ENCODE measurements at places on chromosomes 1 and 21.

GRCh38 chr1:151062741-151063371 lies 2.7 kb downstream of the MLLT11 start:
- no peak for DNase-seq

DNA sequence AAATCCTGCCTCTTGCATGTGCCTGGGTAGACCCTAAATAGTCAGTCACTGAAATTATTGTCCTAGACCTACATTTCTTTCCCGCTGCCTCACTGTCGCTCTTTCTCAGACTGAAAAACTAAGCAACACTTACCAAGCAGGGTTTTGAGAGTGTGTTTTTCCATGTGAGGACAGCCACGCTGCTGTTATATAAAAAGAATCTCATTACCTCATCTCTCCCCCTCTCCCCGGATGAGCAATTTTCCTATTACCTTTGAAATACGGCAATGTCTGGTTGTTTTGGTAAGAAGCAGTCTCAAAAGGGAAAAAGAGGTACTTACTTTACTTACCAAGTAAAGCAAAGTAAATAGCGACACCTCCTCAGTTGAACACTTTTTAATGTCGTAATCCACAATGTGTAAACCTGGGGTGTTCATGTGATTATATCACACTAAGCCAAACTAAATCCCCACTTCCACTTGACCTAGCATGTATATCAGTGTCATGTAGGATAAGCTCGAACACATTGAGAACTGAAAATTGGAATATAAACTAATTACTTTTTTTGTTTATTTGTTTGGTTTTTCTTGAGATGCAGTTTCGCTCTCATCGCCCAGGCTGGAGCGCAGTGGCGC lies 12.2 kb upstream of the VN1R5 start:
- no peak for DNase-seq

DNA sequence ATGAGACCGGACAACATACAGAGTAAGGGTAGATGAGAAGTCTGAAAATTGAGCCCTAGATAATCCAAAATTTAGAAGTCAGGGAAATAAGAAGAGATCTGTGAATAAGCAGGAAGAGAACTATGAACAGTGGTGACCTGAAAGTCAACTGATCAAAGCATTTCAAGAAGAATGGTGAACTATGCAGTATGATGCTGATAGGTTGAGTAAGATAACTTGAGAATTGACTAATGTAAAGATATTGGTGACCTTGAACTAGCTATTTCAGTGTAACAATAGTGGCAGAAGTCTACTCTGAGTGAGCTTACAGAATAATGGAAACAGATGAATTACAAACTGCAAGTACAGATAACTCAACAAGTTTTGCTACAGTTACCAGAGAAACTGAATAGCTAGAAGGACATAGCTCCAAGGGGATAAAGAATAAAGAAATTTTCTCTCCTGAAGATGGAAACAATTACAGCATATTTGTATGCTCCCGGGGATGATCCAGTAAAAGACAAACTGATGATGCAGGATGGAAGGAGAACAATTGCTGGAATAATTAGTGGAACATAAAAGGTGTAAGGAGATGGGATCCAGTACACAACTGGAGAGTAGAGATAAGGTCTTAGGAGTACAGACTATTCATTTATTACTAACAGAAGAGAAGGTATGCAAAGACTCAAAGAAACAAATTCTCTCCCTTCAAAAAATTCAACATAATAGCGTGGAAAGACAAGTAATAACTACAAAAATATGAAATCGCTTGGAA lies 10.9 kb downstream of the NRDC start:
- DNase-seq: no peak

GRCh38 chr1:209316929-209317328 lies 266.6 kb upstream of the CAMK1G start:
- no peak for DNase-seq

- DNase-seq: no peak
Measured at GRCh38 chr1:211210965-211211364, 48.2 kb upstream of the RCOR3 start.

- DNase-seq: no peak
Measured at GRCh38 chr1:15899266-15899665, 51.8 kb downstream of the SPEN start.

- no peak for DNase-seq
Measured at GRCh38 chr1:206102292-206102936, 14.8 kb downstream of the AVPR1B start.

DNA sequence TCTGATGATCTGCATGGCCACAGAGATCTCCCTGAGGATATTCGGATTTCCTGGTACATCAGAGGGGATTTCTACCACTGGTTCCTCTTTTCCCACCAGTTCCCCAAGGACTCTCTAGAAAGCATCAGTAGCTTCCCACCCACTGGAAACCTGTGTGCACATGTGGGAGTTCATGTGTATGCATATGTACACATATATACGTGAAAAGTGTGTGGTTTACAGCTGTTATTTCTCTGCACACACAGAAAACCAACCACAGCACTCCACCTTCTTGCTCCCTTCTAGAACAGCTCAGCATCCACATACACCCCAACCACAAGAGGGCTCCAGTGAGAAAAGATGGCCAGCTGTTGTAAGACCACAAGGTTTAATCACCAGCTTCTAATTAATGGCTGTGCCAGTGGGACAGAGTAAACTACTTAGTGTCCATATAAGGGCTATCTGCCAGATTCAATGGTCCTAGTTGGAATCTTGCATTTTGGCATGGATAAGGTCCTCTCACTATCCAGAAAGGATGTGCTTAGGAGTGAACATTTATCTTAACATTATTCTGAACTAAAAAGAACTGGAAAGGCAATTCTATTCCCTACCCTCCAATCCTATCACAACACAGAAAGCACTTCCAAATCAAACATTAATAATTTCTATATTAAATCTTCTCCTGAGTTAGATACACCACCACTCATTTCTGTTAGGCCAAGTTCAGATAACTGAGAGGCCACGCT lies 24.1 kb downstream of the GPR3 start:
- no peak for DNase-seq

- DNase-seq: no peak
Measured at GRCh38 chr1:180953291-180954004, 40.8 kb downstream of the KIAA1614 start.

DNA sequence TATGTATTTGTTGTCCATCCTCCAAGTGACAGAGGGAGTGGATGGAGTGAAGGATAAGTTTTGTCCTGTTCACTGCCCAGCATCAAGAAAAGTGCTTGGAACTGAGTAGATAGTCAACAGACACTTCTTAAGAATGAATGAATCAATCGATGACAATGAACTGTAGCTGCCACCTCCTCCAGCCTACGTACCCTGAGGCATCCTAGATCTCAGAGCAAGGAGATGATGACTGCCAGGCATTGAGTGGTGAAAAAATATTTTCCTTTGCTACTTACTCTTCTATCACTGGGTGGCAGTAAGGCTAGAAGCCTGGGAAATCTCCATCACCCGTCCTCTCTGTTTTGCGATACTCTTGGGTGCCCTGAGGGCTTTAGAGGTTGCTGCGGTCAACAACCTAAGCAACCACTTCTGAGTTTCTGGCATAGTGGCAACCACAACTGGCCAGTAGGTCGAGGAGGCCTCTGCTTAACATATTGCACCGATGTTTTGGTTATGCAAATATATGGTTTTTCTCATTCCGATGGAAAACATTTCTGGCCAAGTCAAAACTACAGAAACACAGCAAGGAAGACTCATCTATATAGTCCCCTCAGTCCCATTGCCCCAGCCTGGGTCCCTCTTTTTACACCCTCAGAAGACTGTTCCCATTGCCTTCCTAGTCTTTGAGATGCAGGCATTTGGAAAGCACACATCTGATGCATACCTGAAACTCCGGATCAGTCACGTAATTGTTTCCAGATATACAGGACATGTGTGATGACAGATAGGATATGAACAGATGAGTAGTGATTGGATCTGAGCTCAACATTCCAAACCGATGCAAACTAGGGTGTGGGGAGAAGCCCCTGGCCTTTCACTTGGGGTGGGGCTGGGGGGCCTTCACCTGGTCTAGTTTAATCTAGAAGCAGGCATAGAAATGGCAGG lies 136.8 kb downstream of the RUNX1 start:
- DNase-seq: no peak

DNA sequence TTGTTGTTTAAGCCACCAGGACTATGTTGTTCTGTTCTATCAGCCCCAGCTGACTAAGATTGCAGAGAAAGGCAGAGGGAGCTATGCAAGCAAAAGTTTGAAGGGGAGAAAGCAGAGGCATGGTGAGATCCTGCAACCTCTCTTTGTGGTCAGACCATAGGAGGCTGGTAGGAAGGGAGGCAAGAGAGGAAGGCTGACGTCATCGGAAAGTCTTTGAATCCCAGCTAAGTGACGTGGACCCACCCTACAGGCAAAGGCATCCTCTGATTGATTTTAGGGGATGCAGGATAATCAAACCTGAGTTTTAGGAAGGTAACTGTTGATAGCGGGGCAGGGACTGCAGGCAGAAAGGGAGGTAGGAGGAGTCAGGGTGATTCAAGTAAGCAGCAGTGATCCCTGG lies 23.3 kb upstream of the TNNI1 start:
- DNase-seq: no peak

DNA sequence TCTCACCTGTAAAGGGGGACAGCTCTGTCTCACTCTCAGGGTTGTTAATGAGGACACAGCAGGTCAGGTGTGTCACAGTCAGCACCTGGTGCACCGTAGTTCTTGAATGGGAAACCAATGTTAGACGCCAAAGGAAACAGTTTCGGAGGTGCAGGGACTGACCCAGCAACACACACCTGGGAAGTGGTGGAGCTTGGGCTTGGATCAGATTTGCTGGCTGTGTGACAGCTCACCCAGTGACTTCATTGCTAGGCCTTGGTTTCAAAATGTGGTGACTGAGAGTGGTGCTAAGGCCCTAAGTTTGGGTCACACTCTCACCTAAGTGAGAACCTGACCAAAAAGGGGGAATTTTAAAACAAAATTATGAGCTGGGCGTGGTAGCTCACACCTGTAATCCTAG lies 34.9 kb downstream of the ALPL start:
- no peak for DNase-seq

DNA sequence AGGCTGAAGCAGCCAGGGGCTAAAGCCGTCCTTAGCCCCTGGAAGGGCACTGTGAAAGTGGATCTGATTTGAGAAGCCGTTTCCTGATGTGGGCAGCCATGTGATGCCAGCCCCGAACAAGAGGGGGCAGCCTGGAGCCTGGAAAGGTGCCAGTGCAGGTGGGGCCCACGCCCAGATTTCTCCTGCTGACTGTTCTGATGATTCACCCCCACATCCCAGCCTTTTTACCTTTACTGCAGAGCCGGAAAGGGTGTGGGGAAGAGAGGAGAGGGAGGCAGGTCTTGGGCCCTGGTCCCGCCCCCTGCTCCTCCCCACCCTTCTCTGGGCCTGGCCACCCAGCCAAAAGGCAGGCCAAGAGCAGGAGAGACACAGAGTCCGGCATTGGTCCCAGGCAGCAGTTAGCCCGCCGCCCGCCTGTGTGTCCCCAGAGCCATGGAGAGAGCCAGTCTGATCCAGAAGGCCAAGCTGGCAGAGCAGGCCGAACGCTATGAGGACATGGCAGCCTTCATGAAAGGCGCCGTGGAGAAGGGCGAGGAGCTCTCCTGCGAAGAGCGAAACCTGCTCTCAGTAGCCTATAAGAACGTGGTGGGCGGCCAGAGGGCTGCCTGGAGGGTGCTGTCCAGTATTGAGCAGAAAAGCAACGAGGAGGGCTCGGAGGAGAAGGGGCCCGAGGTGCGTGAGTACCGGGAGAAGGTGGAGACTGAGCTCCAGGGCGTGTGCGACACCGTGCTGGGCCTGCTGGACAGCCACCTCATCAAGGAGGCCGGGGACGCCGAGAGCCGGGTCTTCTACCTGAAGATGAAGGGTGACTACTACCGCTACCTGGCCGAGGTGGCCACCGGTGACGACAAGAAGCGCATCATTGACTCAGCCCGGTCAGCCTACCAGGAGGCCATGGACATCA lies at the start of gene SFN:
TSS of gene SFN (plus strand) at position 369 of the 904 bp plus-strand sequence. CDS start at position 433, 64 bp downstream.
- peak; percentile 72 for DNase-seq

GRCh38 chr1:119676571-119677206 lies 28.6 kb upstream of the ZNF697 start:
- no peak for DNase-seq

GRCh38 chr1:39524591-39525365 lies 33.3 kb downstream of the BMP8A start:
- no peak for DNase-seq

- no peak for DNase-seq
Measured at GRCh38 chr1:205348554-205349487, 7.9 kb downstream of the KLHDC8A start.

DNA sequence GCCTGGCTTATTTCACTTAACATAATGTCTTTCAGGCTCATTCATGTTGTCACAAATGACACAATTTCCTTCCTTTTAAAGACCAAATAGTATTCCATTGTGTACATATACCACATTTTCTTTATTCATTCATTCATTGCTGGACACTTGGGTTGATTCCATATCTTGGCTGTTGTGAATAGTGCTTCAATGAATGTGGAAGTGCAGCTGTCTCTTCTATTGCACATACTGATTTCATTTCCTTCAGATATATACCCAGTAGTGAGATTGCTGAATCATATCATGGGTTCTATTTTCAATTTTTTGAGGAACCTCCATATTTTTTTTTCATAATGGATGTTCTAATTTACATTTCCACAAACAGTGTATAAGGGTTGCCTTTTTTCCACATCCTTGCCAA lies 38.6 kb upstream of the WLS start:
- DNase-seq: no peak

DNA sequence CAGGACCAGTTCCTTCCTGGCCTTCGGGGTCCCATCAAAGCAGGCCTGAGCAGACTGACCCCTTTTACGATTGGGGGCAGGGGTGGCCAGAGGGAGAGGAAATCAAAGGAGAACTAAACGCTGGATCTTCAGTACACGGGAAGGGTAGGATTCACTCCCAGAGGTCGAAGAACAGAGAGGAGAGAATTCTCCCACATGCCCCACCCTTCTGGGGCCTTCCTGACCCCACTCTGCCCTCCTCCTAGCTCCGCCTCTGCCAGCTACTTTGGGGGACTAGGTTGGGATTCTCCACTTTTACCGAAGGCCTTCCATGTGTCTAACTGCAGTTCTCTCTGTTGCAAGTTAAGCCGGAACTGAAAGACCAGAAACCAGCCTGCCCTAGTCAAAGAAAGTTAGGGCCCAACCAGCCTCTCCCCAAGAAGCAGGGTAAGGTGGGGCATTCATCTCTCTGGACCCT lies 654 bp upstream of the ARHGEF2 start:
- no peak for DNase-seq

GRCh38 chr1:13505020-13505419 lies 8.8 kb downstream of the LRRC38 start:
- no peak for DNase-seq

DNA sequence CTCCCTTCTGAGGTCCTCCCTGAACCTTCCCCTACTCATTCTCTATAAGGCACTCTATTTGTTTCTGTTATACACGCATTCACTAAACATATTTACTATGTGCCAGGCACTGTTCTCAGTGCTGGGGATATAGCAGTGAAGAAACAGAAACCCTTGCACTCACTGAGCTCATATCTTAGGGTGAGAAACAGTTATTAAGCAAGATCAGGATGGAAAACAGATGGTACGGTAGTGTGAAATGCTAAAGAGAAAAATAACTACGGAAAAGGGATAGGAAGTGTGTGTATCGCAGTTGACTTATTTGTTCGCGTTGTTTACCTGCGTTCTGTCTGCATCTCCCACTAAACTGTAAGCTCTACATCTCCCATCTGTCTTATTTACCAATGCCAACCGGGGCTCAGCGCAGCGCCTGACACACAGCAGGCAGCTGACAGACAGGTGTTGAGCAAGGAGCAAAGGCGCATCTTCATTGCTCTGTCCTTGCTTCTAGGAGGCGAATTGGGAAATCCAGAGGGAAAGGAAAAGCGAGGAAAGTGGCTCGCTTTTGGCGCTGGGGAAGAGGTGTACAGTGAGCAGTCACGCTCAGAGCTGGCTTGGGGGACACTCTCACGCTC lies 572 bp downstream of the CYB5RL start:
- no peak for DNase-seq

Measured in NCI-H774 (cell line).